PC-9 (cell line): ENCODE measurements at places on chromosomes 3 and 15.
A peak's percentile ranks its signal among the peaks of the same experiment; 100 is the strongest.

DNA sequence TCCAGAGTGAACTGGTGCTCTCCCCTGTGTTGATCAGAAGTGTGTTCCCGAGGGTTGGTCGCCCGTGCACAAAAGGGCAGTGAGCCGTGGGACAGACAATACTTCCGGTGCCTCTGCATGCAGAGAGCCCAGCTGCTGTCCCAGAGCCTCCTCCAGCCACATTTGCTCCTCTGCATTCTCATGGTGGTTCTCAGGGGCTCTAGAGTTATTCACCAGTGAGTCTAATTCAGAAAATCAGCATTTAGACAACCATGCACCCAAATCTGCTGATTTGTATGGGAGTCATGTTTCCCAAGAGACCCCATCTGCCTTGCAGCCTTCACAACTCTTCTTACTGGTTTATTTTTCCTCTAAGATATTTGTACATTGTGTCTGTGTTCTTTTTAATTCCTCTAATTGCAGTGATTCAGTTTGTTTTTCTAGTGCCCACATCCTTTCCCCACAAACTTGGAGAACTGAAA is 107.0 kb upstream of the SPRED1 start:
- no peaks in the 10 kb centered on the region for H3K36me3 ChIP-seq
- DNase-seq, result no peak
- H3K27ac ChIP-seq, result no peak overlapping the region
- H3K4me3 ChIP-seq, result no peak overlapping the region

DNA sequence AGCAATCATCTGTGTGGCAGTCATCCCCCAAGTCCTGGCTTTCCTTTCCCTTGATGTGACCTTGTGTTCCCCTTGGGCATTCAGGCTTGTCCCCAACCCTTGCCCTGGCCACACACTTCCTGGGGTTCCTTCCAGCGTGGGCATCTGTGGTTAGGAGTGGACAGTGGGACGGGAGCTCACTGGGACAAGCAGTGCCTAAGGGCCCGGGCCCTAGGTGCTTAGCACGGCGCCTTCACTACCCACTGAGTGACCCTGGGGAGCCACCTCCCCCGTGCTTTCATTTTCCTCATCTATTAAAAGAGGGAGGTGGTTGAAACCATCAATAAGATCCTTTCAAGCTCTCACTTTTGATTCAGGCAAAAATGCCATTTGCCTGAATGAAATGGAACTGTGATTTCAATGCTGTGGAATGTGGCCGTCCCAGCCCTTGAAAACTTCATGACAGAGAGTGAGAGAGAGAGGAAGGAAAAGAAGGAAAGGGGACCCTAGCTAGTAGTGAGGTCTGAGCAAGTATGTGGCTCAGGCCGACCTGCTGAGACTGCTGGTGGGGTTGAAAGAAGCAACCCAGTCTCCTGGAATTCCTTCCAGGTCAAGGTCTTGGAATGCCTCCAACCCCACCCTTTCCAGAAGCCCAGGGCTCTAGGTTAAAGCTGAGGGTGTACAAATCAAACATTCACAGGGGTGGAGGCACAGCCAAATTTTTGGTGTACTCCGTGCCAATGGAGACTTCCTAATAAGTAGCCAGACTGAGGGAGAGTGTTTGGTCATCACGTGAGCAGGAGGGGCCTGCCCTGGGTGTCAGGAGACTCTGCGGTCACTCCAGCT is 302.9 kb downstream of the TLE3 start:
- peak; percentile 85 for DNase-seq
- H3K36me3 ChIP-seq, result no peaks in the 10 kb centered on the region
- peak overlapping the region; percentile 92 for H3K27ac ChIP-seq
- H3K27me3 ChIP-seq, result no peaks in the 10 kb centered on the region

GRCh38 chr3:13013151-13013561 is 60.1 kb downstream of the IQSEC1 start:
- no peak overlapping the region for H3K4me3 ChIP-seq
- H3K4me1 ChIP-seq, result peaks cover 57% of the 10 kb centered on the region
- no peak for DNase-seq
- no peaks in the 10 kb centered on the region for H3K27me3 ChIP-seq

DNA sequence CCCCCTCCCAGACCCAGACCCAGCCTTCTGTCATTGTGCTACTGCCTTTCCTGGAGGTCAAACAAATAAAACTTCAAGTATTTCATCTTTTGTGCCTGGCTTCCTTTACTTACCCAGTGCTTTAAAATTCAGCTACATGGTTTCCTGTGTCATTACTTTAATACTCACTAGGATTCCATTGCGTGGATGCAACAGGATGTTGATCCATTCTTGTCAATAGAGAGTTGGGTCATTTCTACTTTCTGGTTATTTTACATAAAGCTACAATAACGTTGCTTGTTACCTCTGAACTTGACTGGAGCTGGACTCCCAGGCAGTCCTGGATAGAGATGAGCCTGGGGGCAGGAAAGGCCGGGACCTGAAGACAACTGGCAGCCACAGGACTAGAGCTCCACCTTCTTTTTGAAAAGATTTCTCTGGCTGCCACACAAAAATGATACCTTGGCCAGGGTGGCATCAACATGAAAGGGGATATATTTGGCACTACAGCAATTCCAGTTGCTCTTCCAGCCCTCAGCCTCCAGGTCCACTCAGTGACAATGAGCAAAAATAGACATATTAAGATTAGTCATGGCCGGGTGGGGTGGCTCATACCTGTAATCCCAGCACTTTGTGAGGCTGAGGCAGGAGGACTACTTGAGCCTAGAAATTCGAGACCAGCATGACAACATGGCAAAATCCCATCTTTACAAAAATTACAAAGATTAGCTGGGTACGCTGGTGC is 23.3 kb upstream of the HEG1 start:
- H3K27ac ChIP-seq, result peak overlapping the region; percentile 17; the same call in 1 of the 2 replicates
- DNase-seq, result no peak
- peaks cover 23% of the 10 kb centered on the region for H3K4me1 ChIP-seq
- H3K36me3 ChIP-seq, result no peaks in the 10 kb centered on the region
- no peak overlapping the region for H3K4me3 ChIP-seq

DNA sequence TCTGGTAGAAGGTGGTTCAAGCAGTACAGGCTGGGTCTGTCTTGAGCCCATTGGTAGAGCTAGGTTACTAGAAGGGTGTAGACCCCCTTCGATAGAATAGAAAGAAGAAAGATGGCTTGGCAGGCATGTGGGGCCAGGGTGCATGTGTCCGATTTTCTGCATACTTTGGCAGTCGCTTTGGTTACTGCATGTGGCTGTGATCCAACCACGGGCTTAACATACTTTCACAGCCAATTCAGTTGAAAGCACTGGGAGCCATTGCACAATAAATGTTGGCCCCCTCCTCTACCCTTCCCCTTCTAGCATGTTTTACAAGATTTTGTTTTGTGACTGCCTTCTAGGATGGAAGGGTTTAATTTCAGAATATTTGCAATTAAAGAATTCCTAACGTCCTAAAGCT is 7.2 kb downstream of the ARID3B start:
- H3K27ac ChIP-seq, result no peak overlapping the region
- no peak overlapping the region for H3K4me3 ChIP-seq
- no peaks in the 10 kb centered on the region for H3K36me3 ChIP-seq
- H3K27me3 ChIP-seq, result no peaks in the 10 kb centered on the region
- peaks cover 7% of the 10 kb centered on the region for H3K4me1 ChIP-seq

- H3K4me3 ChIP-seq, result no peak overlapping the region
- no peak for DNase-seq
- H3K27me3 ChIP-seq, result no peaks in the 10 kb centered on the region
- no peaks in the 10 kb centered on the region for H3K36me3 ChIP-seq
- H3K27ac ChIP-seq, result no peak overlapping the region
- H3K4me1 ChIP-seq, result no peaks in the 10 kb centered on the region
Observed at GRCh38 chr3:146813496-146813895, 208.3 kb upstream of the PLSCR5 start.

DNA sequence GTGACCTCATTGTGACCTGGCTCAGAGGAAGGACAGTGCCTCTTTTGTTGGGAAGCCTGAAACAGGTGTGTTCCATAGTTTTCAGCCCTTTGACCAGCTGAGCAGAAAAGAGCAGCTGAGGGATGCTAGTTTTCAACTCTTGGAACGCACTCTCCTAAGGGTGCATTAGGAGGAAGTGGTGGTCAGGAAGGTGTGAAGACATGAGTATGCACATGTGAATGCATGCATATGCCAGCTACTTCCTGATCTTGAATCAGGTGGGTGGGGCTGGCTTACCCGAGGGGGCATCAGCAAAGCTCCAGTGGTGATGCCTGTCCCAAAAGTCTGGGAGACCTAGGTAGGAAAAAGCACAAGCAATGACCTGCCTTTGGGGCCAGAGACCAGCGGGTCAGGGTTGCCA is 23.3 kb upstream of the CEMIP start:
- no peaks in the 10 kb centered on the region for H3K27me3 ChIP-seq
- DNase-seq, result no peak
- H3K4me1 ChIP-seq, result no peaks in the 10 kb centered on the region
- H3K4me3 ChIP-seq, result no peak overlapping the region
- H3K27ac ChIP-seq, result no peak overlapping the region

DNA sequence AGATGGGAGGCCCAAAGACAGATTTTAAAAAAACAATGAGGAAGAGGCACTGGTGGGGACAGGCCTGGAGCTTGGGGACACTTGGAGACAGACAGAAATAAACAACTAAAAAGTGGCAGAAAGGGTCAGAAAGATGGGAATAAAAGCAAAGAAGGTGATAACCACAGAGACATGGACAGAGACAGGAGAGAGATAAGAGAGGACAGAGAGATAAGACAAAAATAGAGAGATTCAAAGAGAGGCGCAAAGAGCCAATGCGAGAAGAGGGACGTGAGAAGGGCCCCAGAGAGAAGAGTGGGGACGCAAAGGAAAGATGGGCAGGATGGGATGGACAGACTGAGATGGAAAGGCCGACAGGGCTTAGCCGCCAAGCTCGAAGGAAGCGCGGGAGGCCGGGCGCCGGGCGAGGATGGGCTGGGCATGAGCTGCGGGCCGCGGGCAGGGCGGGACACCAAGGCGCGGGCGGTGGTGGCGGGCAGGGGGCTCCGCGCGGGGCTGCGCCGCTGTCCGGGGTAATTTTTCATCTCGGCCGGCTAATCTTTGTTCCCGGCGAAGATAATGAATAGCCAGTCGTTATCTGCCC is 3.1 kb upstream of the GATA2 start:
- H3K4me3 ChIP-seq, result no peak overlapping the region
- H3K27ac ChIP-seq, result no peak overlapping the region
- no peak for DNase-seq
- H3K4me1 ChIP-seq, result no peaks in the 10 kb centered on the region

- peaks cover 31% of the 10 kb centered on the region for H3K27me3 ChIP-seq
- H3K27ac ChIP-seq, result no peak within 1 kb of the TSS
- H3K36me3 ChIP-seq, result no peaks in the 10 kb centered on the region
- peak within 1 kb of the TSS; percentile 50 for H3K4me3 ChIP-seq
- H3K4me1 ChIP-seq, result peaks cover 18% of the 10 kb centered on the region
Observed at GRCh38 chr3:111071257-111072030, at the start of gene NECTIN3. Gene NECTIN3 (plus strand): TSS chr3:111071816. CDS start chr3:111072018, 202 bp downstream.

DNA sequence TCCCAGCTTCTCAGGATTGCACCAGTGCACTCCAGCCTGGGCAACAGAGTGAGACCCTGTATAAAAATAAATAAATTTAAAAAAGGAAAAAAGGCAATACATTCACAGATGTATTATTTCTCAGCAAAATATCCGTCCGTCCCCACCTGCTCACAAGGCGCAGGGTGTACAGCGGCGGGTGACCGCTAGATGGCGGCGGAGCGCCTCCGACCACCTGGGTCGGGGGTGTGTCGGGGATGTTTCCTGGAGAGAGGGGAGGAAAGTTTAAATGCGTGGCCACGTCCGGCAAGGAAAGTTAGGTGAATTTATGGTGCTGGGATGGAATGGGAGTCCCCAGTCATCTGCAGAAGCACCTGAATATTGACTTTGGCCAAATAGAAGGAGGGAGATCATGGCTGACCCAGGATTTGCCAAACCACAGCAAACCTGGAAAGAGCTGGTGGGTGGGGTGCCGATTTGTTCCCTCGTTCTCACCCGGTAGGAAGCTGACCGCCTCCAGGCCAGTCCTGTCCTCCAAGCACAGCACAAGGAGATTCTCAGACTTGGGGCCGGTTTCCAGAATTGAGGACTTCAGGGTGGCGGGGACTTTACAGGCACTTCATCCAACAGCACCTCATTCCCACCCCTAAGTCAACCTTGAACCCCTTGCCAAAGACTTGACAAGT is 88.3 kb downstream of the TMEM266 start:
- H3K27ac ChIP-seq, result no peak overlapping the region
- H3K4me1 ChIP-seq, result peaks cover 11% of the 10 kb centered on the region
- peaks cover 34% of the 10 kb centered on the region for H3K27me3 ChIP-seq
- peak; percentile 71 for DNase-seq

GRCh38 chr3:9903238-9903624 is 583 bp downstream of the IL17RE start:
- peak overlapping the region; percentile 50; the same call in 1 of the 2 replicates for H3K4me3 ChIP-seq
- 0 out of 2 replicates have a peak, but pooled peaks cover 3% of the 10 kb centered on the region for H3K36me3 ChIP-seq
- H3K27ac ChIP-seq, result peak overlapping the region; percentile 25
- DNase-seq, result no peak
- H3K4me1 ChIP-seq, result peaks cover 46% of the 10 kb centered on the region

- H3K36me3 ChIP-seq, result no peaks in the 10 kb centered on the region
- no peak overlapping the region for H3K4me3 ChIP-seq
- no peaks in the 10 kb centered on the region for H3K4me1 ChIP-seq
Observed at GRCh38 chr3:52891164-52891563, 6.2 kb downstream of the STIMATE start.

GRCh38 chr3:119497820-119498185 is 544 bp upstream of the TIMMDC1 start:
- H3K27me3 ChIP-seq, result no peaks in the 10 kb centered on the region
- 0 out of 2 replicates have a peak, but pooled peaks cover 4% of the 10 kb centered on the region for H3K36me3 ChIP-seq
- peak overlapping the region; percentile 98 for H3K4me3 ChIP-seq
- peaks cover 24% of the 10 kb centered on the region; the same call in 1 of the 2 replicates for H3K4me1 ChIP-seq

DNA sequence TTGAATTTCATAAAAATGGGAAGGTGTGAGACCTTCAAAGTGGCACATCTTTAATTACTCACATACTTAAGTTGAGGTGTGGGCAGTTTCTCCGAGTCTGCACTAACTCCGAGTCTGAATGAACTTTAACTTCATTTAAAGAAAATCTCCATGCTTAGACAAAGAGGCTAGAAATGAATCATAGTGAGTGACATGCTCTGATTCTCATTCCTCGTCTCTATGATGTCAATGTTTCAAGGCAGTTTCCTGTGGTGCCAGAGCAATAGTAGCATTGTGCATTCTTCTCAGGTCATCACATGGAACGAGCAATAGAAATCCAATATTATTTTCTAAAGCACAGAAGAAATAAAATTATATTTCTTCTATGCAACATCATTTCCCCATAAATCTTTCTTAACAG is 224.8 kb downstream of the KCNMB2 start:
- H3K4me3 ChIP-seq, result no peak overlapping the region
- H3K4me1 ChIP-seq, result no peaks in the 10 kb centered on the region
- no peak overlapping the region for H3K27ac ChIP-seq
- no peak for DNase-seq
- no peaks in the 10 kb centered on the region for H3K27me3 ChIP-seq

GRCh38 chr3:43905157-43905556 is 214.4 kb downstream of the ABHD5 start:
- H3K36me3 ChIP-seq, result no peaks in the 10 kb centered on the region
- no peak overlapping the region for H3K27ac ChIP-seq
- no peaks in the 10 kb centered on the region for H3K27me3 ChIP-seq
- no peak for DNase-seq

GRCh38 chr3:117510396-117510795 is 800.8 kb downstream of the TUSC7 start:
- H3K36me3 ChIP-seq, result no peaks in the 10 kb centered on the region
- H3K4me1 ChIP-seq, result no peaks in the 10 kb centered on the region
- H3K27me3 ChIP-seq, result no peaks in the 10 kb centered on the region
- no peak overlapping the region for H3K4me3 ChIP-seq
- no peak for DNase-seq
